ENCODE measurements at places on chromosomes 2 and 18. TPM values are rescaled to one million over a fixed set of nuclear protein-coding genes. Genes with fewer than 3 reads are reported as not detected.

- H3K36me3 ChIP-seq: no peaks in the 10 kb centered on the region
- no peak overlapping the region for H3K27ac ChIP-seq
- DNase-seq: no peak
- H3K4me3 ChIP-seq: no peak overlapping the region
These were observed 19.4 kb upstream of the KCNF1 start for GRCh38 chr2:10892316-10892715.

DNA sequence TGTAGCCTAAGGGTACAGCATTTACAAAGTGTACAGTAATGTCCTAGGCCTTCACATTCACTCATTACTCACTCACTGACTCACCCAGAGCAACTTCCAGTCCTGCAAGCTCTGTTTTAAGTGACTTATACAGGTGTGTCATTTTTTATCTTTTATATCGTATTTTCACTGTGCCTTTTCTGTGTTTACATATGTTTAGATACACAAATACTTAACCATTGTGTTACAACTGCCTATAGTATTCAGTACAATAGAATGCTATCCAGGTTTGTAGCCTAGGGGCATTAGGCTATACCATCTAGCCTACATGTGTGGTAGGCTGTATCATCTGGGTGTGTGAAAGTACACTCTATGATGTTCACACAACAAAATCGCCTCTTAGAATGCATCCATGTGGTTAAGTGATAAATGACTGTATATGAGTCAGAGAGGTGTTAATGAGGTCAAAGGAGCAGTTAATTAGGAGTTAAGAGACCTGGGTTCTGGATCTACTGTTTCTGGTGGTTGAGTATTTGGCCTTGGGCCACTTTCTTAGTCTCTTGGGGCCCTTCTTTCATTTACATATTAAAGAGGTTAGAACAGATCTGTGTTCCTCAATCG lies 149.1 kb downstream of the GREB1L start:
- no peak overlapping the region for H3K4me3 ChIP-seq
- no peaks in the 10 kb centered on the region for H3K27me3 ChIP-seq
- no peaks in the 10 kb centered on the region for H3K4me1 ChIP-seq
- no peak for DNase-seq
- H3K36me3 ChIP-seq: no peaks in the 10 kb centered on the region
- H3K27ac ChIP-seq: no peak overlapping the region

Gene TMEM178A
- 0.14 TPM for total RNA-seq

DNA sequence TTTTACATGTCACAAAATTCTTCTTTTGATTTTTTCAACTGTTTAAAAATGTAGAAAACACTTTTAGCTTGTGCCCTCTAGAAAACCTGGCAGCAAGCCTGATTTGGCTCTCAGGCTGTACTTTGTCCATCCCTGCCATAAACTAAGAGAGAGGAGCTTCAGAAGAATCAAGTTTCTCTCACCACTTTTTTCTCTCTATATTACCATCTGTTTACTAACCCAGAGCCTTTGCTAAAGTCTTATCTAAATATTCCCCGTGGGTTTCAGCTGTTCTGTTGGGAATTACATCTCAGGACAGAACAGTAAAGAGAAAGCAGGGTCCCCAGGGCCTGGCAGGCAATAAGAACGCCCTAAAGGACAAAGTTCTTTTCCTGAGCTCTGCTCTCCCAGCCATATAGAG lies 409.1 kb upstream of the CRIM1 start:
- no peak overlapping the region for H3K27ac ChIP-seq
- H3K4me1 ChIP-seq: 0 out of 2 replicates have a peak, but pooled peaks cover 2% of the 10 kb centered on the region
- H3K36me3 ChIP-seq: no peaks in the 10 kb centered on the region

DNA sequence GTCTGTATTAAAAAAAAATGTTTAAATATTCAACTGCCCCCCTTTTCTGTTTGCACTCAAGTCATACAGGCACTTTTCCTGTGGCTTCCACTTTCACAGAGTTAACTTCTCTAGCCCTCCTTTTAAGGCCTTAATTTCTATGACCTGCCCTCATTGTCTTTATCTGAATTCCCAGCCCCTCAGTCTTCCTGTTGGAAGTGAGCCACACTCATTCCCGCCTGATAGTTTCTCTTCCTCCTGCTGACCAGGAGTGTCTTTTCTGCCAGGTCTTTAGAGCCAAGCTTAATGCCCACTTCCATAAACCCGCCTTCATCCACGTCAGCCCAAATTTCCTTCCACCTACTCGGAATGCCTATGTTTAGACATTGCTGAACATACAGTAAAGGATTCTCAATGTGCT lies 10.5 kb downstream of the COPS8 start:
- peaks cover 75% of the 10 kb centered on the region for H3K36me3 ChIP-seq
- H3K4me1 ChIP-seq: no peaks in the 10 kb centered on the region
- no peak overlapping the region for H3K27ac ChIP-seq
- H3K27me3 ChIP-seq: no peaks in the 10 kb centered on the region
- H3K4me3 ChIP-seq: no peak overlapping the region

DNA sequence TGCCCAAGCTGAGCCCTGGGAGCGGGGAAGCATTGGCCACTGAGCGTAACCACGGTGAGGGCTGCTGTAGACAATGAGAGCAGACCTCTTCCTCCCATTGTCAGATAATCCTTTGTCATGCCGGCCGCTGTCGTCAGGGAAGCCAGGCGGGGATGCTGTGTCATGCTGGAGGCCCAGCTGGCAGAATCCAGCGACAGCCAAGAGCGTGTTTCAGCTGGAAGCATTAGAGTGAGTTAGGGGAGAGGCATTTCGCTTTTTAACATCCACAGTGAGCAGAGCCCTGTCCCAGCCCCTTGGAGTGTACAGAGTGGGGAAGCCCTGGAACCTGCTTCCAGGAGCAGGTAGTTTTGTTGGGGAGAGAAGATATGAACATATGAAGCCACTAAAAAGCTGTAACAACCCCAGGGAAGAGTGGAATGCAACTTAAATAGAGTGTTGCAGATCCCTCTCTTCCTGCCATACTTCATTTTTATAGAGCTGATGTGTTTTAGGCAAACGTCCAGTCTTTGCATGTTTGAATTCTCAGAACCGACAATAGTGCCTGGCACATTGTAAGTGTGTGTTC lies 7.0 kb downstream of the CTIF start:
- H3K27ac ChIP-seq: no peak overlapping the region
- DNase-seq: peak; percentile 30
- peaks cover 46% of the 10 kb centered on the region for H3K4me1 ChIP-seq
- no peaks in the 10 kb centered on the region for H3K36me3 ChIP-seq
- H3K4me3 ChIP-seq: no peak overlapping the region

DNA sequence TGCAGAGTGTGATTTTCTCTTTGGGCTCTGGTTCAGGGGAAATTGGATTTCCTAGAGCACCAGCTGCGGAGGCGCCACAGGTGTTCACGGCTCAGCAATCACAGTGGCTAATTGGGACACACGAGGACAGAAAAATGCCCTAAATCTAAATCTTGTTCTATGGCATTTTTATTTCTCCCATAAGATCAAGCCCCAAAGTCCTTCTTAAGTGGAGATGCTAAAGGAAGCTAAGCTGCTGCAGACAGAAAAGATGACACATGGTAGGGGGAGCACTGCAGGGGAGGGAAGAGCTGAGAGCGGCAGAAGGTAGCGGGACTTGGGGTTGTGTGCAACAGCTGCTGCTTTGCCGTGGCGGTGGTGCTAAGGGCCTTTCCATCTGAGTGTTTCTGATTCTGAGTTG lies 280.6 kb downstream of the MYT1L start:
- H3K27ac ChIP-seq: no peak overlapping the region
- no peaks in the 10 kb centered on the region for H3K36me3 ChIP-seq
- no peak for DNase-seq
- no peaks in the 10 kb centered on the region for H3K4me1 ChIP-seq
- H3K27me3 ChIP-seq: peaks cover 7% of the 10 kb centered on the region
- no peak overlapping the region for H3K4me3 ChIP-seq

DNA sequence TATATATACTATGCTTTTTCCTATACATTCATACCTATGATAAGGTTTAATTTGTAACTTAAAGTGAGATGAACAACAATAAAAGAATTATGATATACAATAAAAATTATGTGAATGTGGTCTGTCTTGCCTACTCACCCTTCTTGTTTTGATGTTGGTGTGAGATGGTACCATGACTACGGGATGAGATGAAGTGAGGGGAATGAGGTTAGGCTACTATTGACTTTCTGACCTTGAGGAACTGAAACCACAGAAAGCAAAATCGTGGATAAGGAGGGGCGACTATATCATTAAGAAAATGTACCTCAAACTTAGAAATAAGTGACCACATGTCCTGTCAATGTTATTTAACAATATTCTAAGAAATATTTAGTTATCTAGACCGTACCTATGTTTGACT lies 103.9 kb upstream of the PPP1CB start:
- no peak for DNase-seq
- peaks cover 55% of the 10 kb centered on the region for H3K4me1 ChIP-seq
- H3K27me3 ChIP-seq: no peaks in the 10 kb centered on the region

Data from SJCRH30 (cell line).